IPS-NIHi11 (cell line): ENCODE measurements at places on chromosomes 12 and 14.

GRCh38 chr12:80411787-80412186 lies 32.2 kb upstream of the PTPRQ start:
- DNase-seq = no peak

GRCh38 chr14:102988054-102988453 lies 65.6 kb downstream of the AMN start:
- DNase-seq = no peak

- no peak for DNase-seq
Observed at GRCh38 chr12:47991106-47992061, 12.9 kb downstream of the COL2A1 start.

GRCh38 chr14:75467763-75468162 lies 39.9 kb downstream of the JDP2 start:
- DNase-seq = no peak

DNA sequence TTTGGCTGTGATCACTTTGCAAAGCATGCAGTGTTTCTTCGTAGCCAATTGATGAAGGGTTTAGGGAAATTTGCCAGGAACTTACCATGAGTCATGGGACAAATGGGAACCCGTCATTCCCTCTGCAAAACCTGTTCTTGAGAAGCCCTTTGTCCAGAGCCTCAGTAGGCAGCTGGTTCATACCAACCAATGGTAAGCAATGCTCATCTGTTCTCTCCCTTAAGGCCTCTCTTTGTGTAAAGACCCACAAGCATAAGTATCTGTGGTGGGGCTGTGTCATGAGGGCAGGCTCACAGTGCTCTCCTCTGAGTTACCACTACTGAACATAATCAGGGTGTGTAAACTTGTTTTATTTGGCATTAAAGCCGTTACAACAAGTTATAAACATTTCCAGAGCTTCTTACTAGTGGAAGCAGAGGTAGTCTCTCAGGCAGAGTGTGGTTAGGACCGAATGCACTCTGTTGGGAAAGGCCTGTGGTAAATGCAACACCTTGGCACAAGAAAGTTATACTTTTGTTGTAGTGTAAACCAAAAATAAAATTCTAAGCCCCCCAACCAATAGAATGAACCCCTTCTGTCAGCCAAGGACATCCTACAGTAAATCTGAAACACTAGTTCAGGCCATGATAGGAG lies 119.8 kb downstream of the SINHCAF start:
- DNase-seq = peak; percentile 58

- DNase-seq = no peak
Observed at GRCh38 chr14:77746064-77746702, 14.8 kb downstream of the SNW1 start.

DNA sequence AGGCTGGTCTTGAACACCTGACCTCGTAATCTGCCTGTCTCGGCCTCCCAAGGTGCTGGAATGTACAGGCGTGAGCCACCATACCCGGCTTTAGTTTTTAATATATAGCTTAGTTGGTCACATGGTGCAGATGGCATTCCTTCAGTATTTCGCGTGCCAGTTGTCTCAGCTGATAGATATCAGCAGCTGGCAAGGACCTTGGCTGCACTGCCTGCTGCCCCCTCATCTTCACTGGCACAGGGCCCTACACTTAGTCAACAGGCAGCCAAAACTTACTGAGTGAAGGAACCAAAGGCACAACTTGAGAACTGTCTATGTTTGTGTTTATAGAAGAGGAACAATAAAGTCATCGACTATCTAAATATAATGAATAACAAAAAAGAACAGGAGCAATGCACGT lies 31.0 kb downstream of the EID3 start:
- DNase-seq = no peak

- no peak for DNase-seq
Observed at GRCh38 chr12:49604856-49605255, 583 bp downstream of the FAM186B start.

DNA sequence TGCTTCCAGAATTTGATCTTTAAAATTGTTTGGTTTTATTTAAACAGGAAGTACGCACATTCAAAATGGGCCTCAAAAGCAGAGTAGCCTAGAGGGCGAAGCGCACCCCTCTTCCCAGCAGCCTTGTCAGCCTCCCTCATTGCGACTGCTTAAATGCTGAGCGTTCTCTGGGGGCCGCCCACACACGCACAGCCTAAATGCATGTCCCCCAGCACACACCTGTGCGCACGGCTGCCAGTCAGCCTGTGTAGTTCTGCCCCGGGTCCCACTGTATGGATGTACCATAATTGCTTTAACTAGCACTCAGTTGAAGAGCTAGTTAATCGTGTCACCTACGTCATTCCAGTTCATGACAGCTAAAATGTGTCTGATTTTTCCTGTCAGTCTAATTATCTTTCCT lies 79.3 kb downstream of the TESC start:
- no peak for DNase-seq

DNA sequence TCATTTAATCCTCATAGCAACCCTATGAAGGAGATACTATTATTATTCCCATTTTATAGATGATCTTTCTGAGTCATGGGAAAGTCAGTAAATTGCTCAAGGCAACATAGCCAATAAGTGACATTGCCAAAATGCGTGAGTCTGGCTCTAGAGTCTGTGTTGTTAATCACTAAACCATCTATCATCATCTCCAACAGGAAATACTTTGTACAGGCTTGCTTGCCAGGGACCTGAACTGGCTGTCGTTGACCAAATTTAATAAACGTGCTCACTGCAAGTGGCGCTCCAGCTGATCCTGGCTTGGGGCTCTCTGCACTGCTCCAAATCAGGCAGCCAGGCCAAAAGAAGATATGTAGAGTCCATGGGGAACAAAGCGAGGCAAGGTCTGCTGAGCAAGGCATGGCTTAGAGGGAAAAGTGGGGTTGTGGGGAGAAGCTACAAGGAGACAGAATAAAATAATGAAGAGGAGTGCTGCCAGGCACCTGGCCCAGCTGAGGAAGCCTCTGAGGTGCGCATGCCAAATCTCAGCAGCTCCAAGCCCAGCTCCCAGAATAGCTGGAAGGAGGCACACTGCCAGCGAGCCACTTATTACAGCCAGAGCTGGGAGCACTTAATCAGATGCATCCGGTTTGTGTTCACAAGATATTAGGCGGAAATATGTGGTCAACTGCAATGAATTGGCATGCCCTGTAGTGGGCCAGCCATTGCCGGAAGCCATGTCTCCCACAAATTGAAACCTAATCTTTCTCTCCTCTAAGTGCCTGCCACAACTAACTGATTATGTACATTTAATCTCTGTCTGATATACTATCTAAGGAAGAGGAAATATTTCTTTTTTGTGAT lies 43.3 kb upstream of the PTPRO start:
- no peak for DNase-seq

DNA sequence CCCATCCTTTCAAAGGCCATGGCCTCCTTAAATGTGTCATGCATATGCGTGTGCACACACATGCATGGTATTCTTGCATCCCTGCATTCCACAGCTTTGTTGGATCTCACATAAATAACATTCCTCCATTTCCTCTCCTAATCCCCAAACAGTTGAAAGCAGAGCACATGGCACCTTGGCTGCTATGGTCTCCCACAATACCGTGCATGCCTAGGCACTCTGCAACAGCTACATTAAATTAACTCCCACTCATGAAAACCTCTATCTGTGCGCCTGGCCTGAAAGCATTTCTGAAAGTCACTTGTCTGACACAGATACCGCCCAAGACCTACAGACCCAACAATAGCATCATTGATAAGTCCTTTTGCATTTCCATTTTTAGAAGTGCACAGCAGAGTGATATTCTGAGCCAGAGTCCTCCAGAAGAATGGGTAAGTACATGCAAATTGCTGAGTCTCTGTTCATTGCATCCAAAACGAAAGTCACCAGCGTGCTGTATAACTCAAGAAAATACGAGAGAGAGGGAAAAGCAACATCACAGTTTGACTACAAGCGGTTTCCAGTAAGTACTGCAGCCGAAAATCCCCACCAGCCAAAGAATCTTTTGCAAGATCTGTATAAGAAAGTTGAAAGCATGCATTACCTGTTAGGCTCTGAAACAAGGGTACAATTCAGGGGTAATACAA lies 436 bp downstream of the ASB2 start:
- DNase-seq = no peak

DNA sequence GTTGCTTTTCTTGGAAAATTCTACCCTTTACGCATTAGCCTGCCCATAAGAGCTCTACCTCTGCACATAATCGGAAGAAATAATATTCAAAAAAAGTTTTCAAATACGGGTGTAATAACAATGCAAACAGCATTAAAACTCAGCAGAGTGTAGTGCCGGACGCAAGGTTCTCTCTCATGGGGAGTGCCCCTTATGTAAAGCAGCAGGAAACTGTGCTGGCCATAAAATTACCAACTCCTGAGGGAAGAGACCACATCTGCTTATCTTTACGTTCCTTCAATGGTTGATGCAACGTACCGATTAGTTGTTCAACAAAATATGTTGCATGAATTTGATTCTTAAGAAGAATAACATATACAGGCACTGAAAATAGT lies 118.7 kb upstream of the TMCC3 start:
- no peak for DNase-seq

- peak; percentile 36 for DNase-seq
Observed at GRCh38 chr12:65840793-65841670, 16.7 kb downstream of the HMGA2 start.

GRCh38 chr12:72974954-72975555 lies 702.9 kb downstream of the TRHDE start:
- no peak for DNase-seq

DNA sequence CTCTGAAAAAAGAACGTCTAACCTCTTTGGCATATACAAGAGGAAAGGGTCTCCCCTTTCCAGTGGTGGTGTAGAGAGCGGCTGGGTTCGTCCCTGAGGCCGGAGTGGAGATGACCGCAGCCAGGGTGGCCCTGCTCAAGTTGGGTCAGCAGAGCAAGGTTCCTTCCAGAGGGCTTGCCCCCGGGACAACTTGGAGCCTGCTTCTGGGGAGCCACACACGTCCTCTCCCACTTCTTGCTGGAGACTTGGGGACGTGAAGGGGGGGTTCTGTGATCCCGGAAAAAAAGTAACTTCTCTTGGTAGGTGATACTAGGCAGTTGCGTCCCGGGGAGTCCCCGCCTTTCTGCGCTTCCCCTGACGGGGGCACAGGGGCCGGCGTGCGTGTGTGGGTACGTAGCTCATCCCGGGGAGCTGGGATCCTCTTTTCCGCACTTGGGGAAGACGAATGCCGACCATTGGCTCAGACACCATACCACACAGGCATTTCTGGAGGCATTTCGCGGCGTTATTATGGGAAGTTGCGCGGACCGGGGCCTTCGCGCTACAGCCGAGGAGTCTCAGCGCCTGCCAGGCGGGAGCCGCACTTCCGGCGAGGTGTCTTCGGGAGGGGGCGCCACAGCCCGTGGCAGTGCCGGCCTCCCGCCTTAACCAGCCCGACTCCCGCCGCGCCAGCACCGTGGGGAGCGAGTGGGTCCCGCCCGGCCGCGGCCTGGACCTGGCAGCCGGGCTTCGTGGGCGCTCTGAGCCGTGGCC lies 14.8 kb upstream of the PAX9 start:
- DNase-seq = peak; percentile 52

DNA sequence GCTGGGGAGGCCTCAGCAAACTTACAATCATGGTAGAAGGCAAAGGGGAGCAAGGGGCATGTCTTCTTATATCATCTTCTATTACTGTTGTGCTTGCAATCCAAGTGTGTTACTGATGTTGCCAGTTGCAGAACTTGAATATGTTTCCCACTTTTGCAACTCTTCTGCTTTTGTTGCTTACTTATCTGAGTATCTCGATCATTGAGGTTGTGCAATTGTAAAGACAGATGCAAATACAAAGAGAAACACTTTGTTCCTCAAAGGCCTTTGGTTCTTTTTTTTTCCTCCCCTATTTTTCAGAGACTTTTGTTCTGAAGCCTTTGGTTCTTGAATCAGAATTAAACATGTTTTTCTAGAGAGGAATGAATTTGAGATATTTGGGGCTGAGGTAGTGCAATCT lies 3.7 kb upstream of the COX8C start:
- DNase-seq = no peak

- no peak for DNase-seq
Observed at GRCh38 chr12:119683816-119684215, 15.9 kb downstream of the PRKAB1 start.

DNA sequence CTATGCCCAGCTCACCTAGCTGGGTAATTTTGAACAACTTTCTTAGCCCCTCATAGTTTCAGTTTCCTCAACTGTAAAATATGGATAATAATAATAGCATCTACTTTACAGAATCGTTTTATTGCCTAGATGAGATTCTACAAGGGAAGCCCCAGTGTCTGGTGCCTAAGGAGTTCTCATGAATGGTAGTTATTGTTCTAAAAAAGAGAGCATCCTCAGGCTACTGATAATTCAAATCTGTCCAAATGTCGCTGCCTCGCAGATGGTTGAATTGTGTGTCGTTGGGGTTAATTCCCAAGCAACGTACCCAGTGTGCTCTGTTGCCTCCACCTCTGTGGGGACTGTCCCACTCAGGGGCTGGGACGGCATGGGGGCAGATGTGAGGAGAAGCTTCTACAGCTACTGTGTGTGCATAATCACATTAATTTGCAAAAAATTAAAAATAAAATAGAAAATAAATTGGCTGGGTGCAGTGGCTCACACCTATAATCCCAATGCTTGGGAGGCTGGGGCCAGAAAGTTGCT lies 71.6 kb upstream of the CEP83 start:
- no peak for DNase-seq

GRCh38 chr14:100640471-100641273 lies 53.5 kb upstream of the BEGAIN start:
- DNase-seq = no peak

- no peak for DNase-seq
Observed at GRCh38 chr14:31556191-31556590, 5.0 kb upstream of the NUBPL start.

DNA sequence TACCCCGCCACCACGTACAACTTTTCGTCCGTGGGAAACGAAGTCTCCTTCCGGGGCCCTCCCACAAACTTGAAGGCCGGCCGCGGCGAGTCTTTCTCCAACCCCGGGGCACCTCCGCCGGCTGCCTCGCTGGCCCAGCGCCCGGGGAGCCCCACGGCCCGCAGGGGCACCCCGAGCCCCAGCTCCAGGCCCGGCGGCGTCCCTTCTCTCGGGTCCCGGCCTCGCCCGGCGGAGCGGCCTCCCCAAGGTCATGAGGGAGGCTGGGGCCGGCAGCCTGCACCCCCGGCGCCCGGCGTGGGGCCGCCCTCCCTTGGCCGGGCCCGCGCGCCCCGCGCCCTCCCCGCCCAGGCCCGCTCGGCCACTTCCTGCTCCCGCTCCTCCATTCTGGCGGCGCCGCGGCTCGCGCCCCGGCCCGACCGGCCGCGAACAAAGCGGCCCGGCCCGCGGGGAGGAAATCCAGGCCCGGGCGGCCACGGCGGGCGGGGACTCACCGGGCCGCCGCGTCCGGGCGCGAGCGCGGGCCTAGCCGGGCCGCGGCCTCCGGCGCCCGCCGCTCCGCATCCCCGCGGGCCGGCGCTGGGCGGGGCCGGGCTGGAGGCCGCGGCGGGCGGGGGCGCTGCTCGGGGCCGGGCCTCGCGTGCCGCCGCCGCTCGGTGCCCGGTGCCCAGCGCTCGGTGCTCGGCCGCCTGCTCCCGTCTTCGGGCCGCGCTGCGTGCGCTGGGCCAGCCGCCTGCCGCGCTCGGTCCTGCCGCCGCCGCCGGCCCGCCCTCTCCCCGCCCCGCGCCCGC lies at the start of gene AKT1:
AKT1 (minus strand) TSS at position 756 of the 788 bp plus-strand sequence. CDS start 3,105 bp downstream, outside the sequence.
- DNase-seq = peak; percentile 76

DNA sequence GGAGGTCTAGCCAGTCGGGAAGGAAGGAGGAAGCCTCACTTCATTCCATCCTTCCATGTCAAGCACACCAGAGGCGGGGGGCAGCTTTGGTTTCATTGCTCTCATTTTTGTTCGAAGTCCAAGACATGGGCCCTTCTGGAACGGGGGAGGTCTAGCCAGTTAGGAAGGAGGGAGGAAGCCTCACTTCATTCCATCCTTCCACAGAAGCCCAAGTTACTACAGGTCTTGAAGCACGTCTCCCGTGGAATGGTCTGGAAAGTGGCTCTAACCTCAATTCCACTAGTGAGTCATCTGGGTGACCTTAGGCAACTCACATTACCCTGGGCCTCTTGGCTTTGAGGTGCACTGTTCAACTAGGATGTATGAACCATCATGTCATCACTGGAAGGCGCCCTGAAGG lies 156.3 kb downstream of the NTF3 start:
- no peak for DNase-seq
